ENCODE measurements at places on chromosomes 6 and 20.

DNA sequence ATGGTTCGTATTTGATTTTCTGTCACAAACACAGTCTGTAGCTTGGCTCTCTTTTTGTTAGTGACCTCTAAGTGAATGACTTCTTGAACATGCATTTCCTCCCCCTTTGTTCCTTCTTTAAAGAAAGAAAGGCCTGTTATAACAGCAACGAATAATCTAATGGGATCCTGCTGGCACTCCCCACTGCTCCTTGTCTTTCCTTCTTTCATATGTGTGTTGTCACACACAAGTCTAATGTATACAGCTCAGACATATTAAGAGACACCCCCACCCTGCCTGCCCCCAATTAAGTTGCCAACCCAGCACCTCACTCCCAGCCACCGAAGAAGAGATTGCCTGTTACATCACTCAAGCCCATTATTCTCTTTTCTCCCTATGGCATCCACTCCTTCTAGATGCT is 4.9 kb upstream of the SAMD5 start:
- DNase-seq: no peak

- no peak for DNase-seq
Measured at GRCh38 chr20:12413116-12413515, 495.4 kb downstream of the BTBD3 start.

GRCh38 chr6:72559555-72559954 is 62.3 kb upstream of the KCNQ5 start:
- no peak for DNase-seq

- DNase-seq: no peak
Measured at GRCh38 chr6:148716811-148717210, 30.0 kb upstream of the UST start.

GRCh38 chr20:21607971-21608725 is 94.3 kb upstream of the NKX2-2 start:
- no peak for DNase-seq

GRCh38 chr20:8060977-8061376 is 41.4 kb upstream of the TMX4 start:
- no peak for DNase-seq

DNA sequence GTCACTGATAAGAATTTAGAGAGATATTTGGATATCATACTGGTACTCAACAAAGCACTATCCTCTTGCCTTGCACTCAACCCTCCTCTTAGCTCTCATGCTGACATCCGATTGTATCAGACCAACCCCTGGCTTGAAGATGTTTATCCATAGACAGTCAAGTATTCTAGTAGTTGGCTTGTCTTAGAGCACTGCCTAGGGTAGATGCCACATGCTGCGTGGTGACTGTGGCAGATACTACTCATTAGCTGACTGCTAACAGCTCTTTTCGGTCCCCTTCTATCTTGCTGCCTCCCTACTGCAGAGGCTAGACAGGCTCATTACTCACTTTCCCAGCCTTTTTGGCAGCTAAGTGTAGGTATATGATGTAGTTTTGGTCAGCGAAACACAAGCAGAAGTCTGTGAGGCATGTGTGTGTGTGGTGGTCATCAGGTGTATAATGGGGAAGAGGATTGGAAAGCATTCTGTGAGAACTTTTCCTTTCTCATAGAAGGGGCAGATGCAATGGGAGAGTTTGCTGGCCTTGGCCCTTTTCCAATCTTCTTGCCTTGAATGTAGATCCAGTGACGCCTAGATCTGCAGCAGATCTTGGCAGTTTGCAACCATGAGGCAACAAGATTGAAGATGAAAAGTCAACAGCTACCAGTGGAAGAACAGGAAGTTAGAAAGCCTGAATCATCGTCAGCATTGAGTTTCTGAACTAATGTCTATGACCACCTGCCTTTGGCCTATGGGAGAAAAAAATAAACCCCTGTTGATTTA is 4.4 kb upstream of the IFNGR1 start:
- DNase-seq: no peak

DNA sequence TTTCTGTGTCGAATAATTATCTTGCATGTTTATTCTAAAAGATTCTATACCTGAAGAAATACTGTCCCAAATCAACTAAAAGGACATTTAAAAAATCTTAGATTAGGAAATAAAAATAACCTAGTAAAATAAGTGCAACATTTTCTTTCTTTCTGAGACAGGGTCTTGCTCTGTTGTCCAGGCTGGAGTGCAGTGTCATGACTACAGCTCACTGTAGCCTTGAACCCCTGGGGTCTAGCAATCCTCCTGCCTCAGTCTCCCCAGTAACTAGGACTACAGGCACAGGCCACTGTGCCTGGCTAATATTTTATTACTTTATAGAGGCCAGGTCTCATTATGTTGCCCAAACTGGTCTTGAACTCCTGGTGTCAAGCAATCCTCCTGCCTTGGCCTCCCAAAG is 48.7 kb downstream of the RARS2 start:
- no peak for DNase-seq

DNA sequence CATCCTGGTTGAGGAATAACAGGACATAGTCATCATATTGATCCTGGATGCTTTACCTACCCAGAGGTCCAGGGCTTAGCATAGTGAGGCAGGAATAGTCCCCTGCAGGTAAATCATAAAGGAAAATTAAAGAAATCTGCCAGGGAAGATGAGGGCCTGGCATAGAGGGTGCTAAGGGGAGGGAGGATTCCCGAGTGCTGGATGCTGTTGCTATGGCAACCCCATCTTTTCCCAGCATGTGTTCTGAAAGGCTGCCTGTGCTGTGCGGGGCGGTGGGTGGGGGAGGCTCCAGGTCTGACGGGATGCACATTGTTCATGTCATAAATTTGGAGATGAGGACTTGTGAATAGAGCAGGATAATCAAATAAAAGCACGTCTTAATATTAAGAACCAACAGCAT is 212.6 kb upstream of the PCSK2 start:
- DNase-seq: no peak

DNA sequence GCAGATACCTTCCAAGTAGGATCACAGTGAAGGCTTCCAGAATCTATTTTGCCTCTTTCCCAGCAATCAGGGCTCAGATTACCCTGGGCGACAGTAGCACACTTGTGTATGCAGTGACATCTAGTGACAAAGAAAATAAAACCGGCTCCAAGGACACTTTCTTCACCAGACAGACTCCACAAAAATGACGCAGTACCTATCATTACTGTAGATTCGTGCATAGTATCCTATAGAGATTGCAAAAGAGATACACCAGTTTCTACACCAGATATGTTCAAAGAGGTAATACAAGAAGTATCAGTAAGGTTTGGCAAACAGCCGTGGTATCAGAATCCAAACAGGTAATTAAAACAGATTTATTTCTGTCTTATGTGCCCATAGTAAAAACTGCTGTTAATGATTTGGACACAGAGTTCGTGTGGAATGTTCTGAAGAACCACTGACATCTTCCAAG is 600.4 kb upstream of the JAG1 start:
- DNase-seq: peak; percentile 49

DNA sequence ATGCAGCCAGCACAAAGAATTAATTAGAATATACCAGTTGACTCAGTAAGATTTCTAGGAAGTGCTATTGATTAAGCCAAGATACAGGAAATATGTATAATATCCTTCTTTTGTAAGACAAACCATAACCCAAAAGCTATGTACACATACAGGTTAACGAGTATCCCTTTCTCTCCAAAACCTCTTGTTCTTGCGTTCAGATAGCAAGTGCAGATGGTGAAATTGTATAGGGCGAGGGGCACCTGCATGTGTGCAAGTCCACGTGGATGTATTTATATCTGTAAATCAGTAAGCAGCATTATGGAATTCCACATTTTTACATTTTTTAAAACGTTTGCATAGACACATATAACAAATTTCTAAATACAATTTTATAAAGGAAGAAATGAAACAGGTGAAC is 228.6 kb downstream of the TBXT start:
- DNase-seq: no peak

DNA sequence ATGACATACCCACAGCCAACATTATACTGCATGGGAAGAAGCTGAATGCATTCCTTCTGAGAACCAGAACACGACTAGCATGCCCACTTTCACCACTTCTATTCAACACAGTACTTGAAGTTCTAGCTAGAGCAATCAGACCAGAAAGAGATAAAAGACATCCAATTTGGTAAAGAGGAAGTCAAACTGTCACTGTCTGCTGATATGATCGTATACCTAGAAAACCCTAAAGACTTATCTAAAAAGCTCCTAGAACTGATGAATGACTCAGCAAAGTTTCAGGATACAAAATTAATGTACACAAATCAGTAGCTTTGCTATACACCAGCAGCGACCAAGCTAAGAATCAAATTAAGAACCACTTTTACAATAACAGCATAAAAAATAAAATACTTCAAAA is 60.5 kb downstream of the EYS start:
- DNase-seq: no peak

DNA sequence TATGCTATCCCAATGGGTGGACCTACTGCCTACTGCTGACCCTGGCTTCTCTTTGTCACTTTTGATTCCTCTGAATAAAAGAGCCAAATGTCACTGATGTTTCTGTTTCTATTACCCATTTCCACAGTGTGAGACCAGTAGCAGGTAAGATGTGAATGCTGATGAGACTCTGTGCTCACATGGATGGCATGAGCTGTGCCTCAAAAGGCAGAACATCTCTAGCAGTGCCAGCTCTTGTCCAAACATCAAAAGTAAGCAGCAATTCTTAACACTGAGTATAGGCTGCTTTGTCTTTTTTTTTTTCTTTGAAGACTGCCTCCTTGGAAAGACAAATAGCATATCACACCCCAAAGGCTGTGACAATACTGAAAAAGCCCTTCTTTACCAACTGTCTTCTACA is 459.2 kb upstream of the RUNX2 start:
- DNase-seq: no peak

- DNase-seq: no peak
Measured at GRCh38 chr20:24895898-24896658, 53.0 kb upstream of the CST7 start.

Measured in NCI-H2171 (cell line).